Panc1 (cell line): ENCODE measurements at places on chromosomes 5 and 9.

DNA sequence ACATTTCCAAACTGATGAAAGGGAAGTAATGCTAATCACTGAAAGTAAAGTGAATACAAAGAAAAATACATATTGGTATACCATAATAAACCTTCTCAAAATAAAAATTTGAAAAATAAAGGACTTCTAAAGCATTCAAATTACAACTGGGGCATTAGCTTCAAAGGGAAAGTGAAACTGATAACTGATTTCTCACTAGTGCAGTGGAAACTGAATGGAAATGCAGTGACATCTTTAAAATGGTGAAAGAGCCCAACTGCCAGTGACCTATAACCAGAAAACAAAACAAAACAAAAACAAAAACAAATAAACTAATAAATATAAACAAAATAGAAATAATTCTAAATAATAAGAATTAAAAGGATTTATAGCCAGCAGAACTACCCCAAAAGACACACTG is 297.5 kb upstream of the GRIN3A start:
- DNase-seq, result no peak

DNA sequence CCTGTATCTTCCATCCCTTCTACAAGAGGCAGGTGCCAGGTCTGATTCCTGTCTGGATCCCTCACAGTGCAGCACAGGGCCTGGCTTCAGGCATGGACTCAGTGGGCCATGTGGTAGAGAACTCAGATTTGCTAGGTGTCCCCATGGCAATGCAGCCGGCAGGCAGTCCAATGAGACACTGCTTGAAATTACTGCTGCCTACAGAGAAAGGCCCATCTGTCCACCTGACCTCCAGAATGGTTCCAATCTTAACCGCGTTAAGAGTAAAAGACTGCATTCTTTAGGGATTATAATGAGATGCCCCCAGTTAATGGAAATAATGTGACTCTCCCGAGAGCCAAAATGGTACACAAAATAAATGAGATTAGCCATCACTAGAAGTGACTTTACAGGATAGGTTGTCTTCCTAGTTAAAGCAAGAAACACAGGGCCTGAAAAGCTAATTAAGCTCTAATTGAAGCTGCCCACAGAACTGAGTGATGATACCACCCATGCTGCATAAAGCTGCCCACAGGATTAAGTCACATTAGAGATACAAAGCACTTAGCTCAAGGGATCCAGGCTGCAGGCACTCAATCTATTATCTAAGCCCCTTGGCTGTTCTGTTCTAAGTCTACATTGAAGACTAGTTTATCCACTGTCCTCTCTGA is 11.4 kb downstream of the FAM193B start:
- no peak for DNase-seq

- DNase-seq, result no peak
These were observed 57.7 kb downstream of the FGF18 start for GRCh38 chr5:171477101-171477500.

- no peak for DNase-seq
These were observed 84.6 kb downstream of the GAPVD1 start for GRCh38 chr9:125346080-125346732.

GRCh38 chr9:106532306-106533015 is 330.5 kb upstream of the ZNF462 start:
- DNase-seq, result no peak
